Activated T-helper 1 cell treated with anti-CD3 and anti-CD28 coated beads, Interleukin-12 subunit alpha, Interleukin-12 subunit beta, Interleukin-2, Interleukin-4 antibody, amounts not matched to agents 30 ng/mL and 10 ng/mL and 1 ng/mL, durations not matched to agents 14 hours and 24 hours and 36 hours (primary cell): ENCODE measurements at places on chromosomes 1 and 21.

DNA sequence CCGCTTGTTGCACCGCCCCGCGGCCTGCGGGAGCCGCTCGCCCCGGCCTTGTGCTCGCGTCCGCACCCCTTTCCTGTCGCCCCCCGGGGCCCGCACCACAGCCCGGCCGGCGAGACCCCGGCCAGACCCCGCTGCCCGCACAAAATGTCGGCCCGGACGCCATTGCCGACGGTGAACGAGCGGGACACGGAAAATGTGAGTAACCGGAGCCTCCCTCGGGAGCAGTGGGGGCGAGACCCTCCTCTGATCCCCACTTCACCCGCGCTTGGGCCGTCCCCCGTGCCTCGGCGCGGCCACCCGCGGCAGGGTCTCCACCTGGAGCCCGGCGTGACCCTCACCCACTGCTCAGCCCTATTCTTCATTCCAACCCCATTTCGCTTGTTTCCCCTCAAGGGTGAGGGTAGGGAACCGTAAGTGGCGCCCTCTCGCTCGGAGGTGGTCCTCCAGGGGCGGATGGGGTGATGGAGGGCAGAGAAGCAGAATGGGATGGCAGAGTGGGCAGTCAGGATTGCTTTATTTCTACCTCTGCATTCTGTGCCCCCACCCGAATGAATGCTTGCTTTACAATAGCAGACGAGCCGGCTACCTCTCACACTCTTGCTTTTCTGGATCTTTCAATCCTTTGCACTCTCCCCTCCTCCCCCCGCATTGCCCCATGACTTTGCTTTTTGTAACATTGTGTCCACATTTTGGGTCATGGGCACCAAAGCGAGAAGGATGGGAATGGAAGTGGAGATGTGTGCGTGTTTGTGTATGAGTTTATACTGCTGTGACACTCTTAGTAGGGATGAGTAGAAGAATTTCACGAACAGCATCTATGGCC lies 954 bp downstream of the MARK1 start:
- H3K27ac ChIP-seq, result peak overlapping the region; percentile 32
- no peak for DNase-seq
- peaks cover 12% of the 10 kb centered on the region for H3K4me1 ChIP-seq
- peaks cover 58% of the 10 kb centered on the region for H3K27me3 ChIP-seq

DNA sequence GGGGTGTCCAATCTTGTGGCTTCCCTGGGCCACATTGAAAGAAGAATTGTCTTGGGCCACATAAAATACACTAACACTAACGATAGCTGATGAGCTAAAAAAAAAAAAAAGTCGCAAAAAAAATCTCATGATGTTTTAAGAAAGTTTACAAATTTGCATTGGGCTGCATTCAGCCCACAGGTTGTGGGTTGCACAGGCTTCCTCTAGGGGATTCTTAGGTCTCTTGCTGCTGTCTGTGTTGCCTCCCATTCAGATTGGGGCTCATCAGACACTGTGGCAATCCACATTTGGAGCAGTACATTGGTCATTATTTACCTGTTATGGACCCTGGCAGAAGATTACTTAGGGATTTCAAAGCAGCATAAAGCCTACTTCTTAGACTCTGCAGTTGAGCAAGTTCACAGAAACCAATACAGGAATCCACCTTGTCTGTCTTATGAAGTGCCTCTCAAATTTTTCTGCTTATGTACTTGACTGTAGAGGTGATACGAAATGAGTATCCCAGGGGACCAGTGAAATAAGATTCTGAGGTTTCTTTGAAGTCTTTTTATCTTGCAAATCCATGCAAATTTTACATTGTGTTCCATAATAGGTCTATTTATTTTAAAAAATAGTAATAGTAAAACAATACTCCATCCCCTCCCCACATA lies 205.5 kb downstream of the RPS6KC1 start:
- no peak for DNase-seq
- H3K27ac ChIP-seq, result no peak overlapping the region
- no peaks in the 10 kb centered on the region for H3K27me3 ChIP-seq
- no peak overlapping the region for H3K4me3 ChIP-seq
- no peaks in the 10 kb centered on the region for H3K4me1 ChIP-seq
- no peaks in the 10 kb centered on the region for H3K36me3 ChIP-seq

GRCh38 chr1:47921935-47922415 lies 75.2 kb downstream of the TRABD2B start:
- no peaks in the 10 kb centered on the region for H3K4me1 ChIP-seq
- H3K4me3 ChIP-seq, result no peak overlapping the region
- H3K27me3 ChIP-seq, result peaks cover 9% of the 10 kb centered on the region
- no peaks in the 10 kb centered on the region for H3K36me3 ChIP-seq
- H3K27ac ChIP-seq, result no peak overlapping the region

GRCh38 chr1:205236526-205236925 lies 8.8 kb downstream of the TMCC2 start:
- H3K4me3 ChIP-seq, result peak overlapping the region; percentile 21
- H3K27ac ChIP-seq, result peak overlapping the region; percentile 68
- peaks cover 17% of the 10 kb centered on the region for H3K36me3 ChIP-seq
- no peaks in the 10 kb centered on the region for H3K27me3 ChIP-seq
- no peak for DNase-seq

DNA sequence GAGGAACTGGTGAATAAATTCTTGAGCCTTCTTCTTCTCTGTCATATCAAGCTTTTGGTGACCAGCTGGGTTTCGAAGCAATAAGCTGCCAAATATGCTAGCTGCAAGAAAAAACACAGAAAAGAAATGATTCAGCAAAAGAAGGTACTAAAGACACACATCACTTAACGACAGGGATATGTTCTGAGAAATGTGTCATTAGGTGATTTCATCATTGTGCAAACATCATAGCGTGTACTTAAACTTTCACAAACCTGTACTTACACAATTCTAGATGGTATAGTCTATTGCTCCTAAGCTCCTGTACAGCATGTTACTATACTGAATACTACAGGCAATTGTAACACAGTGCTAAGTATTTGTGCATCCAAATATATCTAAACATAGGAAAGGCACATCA lies 2.9 kb upstream of the MTF1 start:
- peak overlapping the region; percentile 46 for H3K4me3 ChIP-seq
- H3K4me1 ChIP-seq, result peaks cover 29% of the 10 kb centered on the region
- no peaks in the 10 kb centered on the region for H3K27me3 ChIP-seq
